Activated effector memory CD4-positive, alpha-beta T cell treated with Interleukin-2 at 50 U/mL for 16 hours (primary cell): ENCODE measurements at places on chromosomes 2 and 18.
A peak's percentile ranks its signal among the peaks of the same experiment; 100 is the strongest.

DNA sequence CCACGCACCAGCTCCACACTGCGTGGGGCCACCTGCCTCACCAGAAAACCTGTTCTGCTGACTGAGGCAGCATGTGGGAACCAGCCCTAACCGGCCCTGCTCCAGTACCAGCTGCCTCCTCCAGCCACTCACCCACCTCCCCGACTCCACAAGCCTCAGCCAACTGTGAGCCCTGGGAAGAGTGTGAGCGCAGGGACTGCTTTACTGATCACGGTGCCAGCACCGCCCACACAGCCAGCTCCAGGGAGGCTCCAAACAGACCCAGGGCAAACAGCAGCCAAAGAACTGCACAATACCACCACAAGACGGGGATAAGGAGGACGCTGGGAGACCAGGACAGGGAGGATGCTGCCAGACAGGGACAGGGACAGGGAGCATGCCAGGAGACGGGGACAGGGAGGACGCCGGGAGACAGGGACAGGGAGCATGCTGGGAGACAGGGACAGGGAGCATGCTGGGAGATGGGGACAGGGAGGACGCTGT, 28.4 kb downstream of the EIPR1 start:
- DNase-seq, result no peak

DNA sequence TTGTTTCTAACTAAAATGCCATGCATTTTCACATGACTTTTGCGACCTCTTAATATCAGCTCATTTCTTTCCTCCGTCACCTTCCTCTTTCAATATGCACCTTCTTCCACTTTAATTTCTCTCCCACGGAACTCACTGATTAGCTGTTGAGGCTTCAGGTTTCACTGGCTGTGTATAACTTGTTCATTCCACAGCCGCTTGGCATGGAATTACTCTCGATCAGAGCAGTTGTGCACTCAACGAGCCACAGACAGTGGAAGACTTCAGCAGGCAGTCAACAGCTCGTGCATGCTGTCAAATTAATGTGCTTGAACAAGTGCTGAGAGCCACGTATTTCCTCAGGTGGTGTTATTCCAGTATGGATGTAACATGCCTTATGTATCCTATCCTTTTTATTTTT, 491.2 kb upstream of the DDX18 start:
- no peak for DNase-seq

DNA sequence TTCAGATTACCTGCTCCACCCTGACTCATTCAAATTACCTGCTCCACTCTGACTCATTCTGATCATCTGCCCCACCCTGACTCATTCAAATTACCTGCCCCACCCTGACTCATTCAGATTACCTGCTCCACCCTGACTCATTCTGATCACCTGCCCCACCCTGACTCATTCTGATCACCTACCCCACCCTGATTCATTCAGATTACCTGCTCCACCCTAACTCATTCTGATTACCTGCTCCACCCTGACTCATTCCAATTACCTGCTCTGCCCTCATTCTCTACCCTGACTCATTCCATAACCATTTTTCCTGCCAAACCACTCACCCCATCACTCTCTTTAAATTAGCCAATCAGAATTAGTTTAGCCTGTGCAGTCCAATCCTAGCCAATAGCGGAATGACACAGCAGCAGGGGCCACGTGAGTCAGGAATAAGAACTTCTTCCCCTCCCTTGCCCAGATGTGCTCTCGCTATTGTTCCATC, 26.2 kb downstream of the CFAP53 start:
- DNase-seq, result no peak

DNA sequence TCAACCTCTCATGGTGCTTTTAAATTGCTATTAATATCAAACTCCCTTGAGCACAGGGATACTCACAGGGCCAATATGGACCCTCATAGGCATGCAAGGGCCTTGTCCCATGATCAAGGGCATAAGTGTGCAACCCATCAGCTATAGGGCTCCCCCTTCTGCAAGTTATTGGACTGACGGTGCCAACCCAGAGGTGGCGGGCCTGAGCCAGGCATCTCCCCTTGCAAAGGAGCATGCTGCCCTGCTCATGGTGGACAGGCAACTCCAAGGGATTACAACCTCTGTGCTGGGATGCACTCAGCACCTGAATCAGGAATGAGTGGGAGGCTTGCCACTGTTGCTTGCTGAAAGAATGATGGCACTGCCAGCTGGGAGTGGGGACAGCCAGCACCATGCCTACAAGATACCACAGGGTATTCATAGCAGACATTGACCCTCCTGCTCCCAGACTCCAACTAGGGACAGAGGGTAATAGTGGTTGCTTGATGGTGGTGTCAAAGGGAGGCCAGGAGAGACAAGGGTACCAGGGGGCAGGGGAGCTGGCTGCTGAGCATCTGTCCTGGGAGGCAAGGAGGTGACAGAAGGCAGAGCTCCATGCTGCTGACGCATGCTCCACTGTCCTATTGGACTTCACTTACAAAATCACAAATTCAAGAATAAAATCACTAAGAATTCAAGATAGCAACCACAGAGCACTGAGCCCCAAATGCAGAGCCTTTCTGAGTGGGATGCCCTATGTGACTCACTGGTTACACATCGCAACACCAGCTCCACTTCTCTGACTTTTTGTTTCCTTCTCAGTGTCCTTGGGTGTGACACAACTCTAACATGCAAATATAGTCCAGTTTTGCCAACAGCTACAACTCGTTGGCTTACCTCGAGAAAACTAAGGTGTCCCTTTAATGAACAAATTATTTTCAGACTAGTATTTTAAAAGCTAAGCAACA, 157.1 kb upstream of the CCDC150 start:
- no peak for DNase-seq

DNA sequence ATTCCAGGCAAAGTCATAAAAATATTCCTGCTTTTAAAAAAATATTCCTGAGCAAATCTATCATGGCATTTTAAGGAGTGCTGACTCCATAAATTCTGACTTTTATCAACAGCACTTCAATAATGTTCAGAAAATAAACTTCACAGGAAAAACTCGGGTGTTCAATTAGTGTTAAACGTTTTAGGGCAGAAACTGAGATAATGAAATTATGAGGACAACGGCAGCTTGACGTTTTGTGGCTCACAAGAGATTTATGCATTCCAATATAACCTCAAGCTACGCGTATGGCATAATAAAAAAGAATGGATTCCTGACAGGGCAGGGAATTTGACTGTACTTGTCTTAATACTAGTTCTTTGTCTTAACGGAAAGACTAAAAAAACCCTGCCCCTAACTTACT, 133.2 kb downstream of the ICOS start:
- no peak for DNase-seq

DNA sequence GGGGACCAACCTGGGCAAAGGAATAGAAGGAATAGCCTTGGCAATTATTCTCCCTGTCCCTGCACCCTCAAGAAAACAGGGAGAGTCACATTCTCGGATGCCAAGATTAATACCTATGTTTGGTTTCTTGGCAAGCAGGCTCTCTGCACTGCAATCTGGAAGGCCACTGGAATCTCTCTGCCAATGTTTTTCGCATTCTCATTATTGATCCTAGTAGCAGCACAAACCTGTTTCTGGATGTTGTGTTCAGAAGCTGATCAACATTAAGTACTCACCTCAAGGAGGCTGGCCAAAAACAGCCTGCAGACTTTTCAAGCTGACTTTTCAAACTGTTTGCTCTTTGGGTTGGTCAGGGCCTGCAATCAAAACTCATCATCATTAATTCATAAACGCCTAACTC, 62.2 kb downstream of the CLHC1 start:
- DNase-seq, result no peak

DNA sequence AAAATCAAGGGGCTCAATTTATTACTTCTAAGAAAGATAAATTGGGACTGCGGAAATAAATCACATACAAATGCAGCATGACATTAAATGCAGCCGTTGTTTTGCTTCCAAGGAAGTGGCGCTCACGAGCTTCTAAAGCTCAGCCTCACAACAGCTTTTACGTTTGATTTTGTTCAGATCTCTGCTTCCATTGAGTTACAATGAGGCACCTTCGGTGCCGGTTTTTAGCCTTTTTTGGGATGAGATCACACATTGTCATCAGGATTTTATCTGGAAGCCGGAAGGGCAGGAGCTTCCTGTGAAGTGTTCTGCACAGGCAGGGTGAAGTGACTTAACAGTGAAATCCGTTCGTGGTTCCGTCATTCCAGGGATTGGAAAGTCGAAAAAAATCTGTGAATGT, 209.8 kb downstream of the DCDC2C start:
- DNase-seq, result no peak

GRCh38 chr18:26777351-26778053, 88.0 kb downstream of the AQP4 start:
- no peak for DNase-seq

DNA sequence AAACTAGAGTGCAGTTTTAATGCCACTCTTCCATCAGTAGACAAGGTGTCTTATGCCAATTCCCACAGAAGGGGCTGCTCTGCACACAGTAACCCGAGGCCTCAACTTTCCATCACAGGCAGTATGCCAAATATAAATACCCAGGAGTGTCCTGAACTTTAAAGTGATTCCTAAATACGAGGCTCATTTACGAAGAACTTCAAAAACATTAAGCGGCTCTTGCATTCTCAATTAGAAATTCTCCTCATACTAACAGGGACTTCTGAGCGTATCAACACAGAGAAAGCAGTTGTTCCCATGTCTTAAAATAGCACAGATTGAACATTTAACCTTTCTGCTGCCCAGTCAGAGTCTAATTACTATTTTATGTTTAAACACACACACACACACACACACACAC, 638.6 kb downstream of the ERBB4 start:
- no peak for DNase-seq

- no peak for DNase-seq
Measured at GRCh38 chr2:153770359-153770991, 101.2 kb upstream of the GALNT13 start.

GRCh38 chr2:24228470-24228869, 53.6 kb downstream of the FAM228A start:
- DNase-seq, result no peak

DNA sequence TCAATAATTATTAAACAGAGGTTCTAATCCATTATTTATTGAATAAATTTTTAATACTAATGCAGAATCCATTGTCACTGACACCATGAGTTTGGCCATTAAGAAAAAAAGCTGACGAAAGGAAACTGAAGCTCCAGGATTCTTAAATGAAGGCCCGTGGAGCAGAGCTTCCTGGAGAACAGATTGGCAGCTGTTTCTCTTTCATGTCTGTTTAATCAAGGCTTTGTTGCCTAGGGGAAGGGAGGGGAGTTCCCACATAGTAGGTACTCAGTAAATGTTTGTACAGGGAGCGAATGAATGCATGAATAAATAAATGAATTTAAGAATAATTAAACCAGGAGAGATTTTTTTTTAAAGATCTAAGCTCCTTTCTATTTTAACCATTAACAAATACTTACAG, 315.1 kb upstream of the KLHL29 start:
- DNase-seq, result no peak

DNA sequence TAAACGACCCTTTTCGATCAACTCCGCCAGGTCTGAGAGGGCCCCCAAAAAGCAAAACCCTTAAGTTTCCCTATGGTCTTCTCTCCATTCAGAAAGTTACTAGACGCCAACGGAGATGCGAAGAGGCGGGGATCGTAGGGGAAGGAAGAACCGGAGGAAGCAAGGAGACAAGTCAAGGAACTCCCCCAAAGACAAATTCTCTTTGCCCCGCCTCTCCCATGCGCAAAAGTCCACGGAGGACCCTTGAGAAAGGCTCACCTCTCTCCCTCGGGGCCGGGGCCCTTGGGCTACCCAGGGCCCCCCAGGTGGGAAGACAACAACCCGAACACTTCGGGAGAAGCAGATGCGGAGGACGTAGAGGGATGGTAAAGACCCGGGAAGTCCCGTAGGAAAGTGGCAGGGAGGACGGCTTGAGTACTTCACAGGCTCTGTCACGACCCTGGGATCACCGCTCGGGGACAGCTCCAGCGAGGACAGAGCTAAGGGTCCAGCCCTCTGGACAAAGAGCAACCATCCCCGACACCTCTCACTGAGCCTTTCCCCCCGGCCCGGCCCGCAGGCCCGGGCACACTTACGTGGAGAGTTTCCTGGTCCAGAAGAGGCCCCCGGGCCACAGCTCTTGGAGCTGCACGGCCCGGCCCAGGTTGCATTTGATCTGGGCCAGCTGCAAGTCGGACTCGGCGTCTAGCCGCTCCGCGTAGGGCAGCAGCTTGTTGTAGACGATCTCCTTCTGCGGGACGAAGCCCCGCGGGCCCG, 647 bp downstream of the PSME4 start:
- DNase-seq, result peak; percentile 10

GRCh38 chr2:150383587-150383986, 103.9 kb downstream of the RND3 start:
- no peak for DNase-seq
